ENCODE measurements at places on chromosomes 2 and 18. TPM values are rescaled to one million over a fixed set of nuclear protein-coding genes. Genes with fewer than 3 reads are reported as not detected.

FEV gene
- not detected for total RNA-seq

ACMSD gene
- total RNA-seq, result not detected

LPIN1 gene
- 198 TPM for total RNA-seq

- no peak for DNase-seq
Observed at GRCh38 chr2:145748927-145749326, 1229.0 kb upstream of the ZEB2 start.

DNA sequence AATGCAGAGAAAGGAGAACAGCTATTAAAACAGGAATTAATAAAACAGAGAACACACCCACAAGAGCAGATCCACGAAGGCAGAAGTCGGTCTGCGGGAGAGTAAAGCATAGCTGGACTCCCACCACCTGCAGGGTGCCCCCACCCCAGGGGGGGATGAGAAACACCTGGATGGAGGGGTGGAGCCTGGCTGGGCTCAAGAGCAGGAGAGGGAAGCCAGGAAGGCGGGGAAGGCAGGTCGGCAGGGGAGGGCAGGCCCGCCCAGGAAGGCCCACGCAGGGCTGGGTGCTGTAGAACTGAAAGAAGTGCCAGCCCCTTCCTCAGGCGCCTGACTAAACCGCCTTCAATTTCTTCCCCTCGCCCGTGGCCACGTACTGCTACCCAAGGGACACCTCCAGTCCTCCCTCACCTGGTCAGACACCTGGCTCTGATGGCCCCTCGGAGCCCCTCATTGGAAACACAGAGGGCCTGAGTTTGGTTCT, 175.4 kb downstream of the HDAC4 start:
- DNase-seq, result peak; percentile 87

DNA sequence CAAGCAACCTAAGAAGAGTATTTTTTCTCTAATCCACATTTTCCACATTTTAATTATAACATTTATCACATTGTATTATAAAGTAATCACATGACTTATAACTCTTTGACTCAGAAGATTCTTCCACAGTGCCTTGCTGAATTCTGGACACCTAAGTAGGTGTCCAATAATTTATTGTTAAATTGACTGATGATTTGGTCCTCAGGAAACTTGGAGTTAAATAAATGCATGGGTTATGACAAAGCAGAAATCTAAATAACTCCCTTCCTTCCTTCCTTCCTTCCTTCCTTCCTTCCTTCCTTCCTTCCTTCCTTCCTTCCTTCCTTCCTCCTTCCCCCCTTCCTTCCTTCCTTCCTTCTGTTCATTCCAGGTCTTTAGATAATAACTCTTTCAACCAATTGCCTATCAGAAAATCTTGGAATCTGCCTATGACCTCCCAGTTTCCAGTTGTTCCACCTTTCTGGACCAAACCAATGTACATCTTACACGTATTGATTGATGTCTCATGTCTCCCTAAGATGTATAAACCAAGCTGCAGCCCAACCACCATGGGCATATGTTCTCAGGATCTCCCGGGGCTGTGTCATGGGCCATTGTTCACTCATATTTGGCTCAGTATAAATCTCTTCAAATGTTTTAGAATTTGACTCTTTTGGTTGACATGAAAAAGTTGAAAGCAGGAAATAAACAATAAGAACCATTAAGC, 10.4 kb upstream of the KDSR start:
- DNase-seq, result no peak

DNA sequence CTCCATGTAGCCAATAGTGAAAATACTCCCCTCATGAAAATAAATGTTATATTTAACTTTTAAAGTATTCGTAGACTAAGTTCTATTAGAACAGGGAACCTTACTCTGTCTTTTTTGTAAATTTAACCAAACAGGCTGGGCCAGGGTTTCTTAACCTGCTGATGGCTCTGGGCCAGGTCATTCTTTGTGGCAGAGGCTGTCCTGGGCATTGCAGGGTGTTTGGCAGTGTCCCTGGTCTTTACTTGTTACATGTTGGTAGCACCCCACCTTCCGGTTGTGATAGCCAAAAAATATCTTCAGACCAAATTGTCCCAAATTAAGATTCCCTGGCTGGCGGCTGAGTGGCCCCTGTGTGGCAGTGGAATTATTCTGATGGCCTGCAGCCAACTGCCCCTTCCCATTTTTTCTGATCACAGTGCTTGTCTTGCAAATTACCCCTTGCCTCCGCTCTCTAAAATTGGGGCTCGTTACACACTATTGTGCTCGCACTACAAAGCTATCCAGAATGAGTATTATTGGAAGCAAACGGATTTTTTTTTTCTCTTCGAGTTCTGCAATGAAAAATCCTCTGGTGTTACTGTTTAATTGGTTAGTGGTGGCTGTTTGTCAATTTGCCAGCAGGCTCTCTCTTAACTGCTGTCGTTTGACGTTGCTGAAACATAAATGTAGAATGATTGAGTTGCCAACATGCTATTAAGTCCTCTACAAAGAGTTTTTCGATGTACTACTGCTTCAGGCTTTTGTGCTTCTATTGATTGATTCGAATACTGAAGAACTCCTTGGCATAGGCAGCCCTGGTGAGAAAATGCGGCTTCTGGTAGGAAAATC, 216.9 kb downstream of the SH3RF3 start:
- no peak for DNase-seq

DNA sequence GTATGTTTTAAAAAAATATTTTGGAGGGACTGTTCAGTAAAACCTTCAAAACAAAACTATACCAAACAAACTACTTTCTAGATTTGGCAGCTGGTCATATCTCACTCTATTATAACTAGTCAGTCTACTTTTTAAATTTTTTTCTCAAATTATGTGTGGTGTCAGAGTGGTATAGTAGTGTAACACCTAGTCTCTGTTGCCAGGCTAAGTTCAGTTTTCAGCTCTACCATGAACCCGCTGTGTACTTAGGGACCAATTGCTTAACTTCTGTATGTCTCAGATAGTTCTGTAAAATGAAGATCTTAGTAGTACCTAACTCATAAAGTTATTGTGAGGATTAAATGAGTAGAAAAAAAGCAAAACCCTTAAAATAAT, 54.3 kb downstream of the GPD2 start:
- no peak for DNase-seq

DNA sequence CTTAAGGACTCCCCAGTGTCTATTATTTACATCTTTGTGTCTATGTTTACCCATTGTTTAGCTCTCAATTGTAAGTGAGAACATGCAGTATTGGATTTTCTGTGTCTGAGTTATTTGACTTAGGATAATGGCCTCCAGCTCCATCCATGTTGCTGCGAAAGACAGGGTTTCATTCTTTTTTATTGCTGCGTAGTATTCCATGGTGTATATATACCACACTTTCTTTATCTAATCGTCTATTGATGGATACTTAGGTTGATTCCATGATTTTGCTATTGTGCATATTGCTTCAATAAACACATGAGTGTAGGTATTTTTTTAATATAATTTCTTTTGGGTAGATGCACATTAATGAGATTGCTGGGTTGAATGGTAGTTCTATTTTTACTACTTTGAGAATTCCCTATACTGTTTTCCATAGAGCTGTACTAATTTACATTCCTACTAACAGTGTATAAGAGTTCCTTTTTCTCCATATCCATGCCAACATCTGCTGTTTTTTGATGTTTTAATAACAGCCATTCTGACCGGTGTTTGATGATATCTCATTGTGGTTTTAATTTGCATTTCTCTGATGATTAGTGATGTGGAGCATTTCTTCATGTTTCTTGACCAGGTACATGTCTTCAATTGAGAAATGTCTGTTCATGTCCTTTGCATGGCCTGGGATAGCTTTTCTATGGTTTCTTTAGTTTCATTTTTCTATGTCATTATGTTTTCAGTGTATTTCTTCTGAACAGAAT, 21.8 kb downstream of the MTCL1 start:
- DNase-seq, result no peak

DNA sequence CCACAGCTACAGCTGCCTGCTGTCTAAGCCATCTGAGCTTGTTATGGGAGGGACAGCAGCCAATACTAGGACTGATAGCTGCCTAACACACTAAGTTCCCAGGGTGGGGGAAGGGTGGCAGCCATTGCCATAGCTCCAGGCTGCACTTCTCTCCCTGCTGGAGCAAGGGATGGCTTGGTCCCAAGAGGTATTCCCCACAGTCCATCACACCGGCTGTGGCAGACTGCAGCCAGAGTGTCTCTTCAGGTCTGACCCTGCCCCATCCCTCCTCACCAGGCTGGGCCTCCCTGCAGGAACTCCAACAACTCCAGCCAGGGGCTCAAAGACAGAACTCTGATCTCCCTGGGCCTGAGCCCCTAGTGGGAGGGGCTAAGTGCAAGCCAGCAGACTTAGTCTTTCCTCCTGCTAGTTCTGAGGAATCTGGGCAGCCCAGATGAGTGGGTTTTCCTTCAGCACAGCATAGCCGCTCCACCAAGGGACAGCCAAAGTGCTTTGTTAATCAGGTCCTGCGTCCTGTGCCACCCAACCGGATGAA, 632.1 kb downstream of the SOCS6 start:
- no peak for DNase-seq

DNA sequence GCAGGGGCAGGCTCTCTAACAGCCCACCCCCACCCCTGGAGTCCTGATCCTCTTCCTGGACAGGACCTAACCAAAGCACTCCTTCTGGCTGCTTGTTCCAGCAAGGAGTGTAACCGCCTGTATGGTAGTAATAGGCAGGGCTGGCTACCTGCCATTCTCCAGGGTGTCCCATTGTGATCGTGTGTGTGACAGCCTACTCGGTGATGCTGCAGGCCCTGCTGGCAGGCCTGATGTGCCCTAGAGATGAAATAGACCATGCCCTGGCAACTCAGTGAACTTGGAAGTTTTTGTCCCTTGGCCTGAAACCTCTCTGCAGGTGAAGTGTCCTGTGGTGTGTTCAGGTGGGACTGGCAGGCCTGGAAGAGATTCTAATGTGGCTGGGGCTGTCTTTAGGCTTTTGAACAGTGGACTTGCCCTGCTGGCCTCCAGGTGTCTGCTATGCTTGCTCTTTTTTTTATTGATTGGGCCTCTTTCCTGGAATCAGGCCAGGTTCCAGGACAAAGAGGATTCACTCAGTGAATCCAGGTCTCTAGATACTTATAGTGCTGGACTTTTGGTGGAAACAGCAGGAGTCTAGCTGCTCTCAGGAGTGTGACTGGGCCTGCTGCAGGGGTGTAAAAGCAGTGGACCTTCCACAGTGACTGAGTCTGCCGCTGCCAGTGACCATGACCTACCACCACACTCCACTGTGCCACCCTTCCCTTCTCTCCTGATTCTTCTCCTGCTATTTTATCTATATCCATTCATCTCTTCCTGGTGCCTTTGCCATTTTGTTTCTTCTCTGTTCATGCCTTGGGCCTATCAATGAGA, 132.1 kb downstream of the CTIF start:
- DNase-seq, result peak; percentile 69

Measured in mesenteric fat pad (tissue), 1 donor.